ENCODE measurements at places on chromosomes 1 and 21. TPM values are rescaled to one million over a fixed set of nuclear protein-coding genes. Genes with fewer than 3 reads are reported as not detected.
A peak's percentile ranks its signal among the peaks of the same experiment; 100 is the strongest.

DNA sequence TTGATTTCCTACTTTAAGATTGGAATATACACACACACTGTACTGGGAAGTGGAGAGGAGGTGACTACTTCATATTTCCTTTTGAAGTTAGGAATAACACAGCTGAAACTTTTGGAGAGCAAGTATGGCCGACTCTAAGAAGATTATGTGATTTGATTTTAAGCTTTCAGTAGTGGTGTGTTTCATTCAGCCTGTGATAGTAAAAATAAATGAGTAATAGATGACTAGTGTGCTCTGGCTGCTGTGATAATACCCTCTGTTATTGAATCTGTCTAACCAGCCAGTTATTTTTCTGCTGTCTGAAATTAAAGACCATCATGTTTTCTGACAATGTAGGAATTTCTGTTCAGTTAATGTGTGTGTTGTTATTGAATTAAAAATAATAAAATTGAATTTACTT is 48.3 kb downstream of the CTTNBP2NL start:
- DNase-seq, result peak; percentile 56

DNA sequence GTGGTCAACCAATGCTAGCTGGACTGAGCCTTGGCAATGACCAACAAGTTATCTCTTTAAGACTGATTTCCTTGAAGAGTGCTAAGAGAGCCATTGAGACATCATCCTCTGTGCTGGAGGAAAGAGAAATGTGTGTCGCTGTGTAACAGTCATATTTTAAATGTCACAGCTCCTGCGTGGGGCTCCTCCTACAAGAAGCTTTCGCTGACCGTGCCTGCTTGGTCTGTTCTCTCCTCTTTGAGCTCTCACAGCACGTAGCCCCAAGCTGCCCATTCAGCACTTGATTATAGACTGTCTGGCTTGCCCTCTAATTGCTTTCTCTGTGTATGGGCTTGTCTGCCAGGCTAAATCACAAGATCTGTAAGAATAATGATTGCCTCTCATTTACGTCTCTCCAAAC is 221.3 kb downstream of the FOXD2 start:
- DNase-seq, result no peak

DNA sequence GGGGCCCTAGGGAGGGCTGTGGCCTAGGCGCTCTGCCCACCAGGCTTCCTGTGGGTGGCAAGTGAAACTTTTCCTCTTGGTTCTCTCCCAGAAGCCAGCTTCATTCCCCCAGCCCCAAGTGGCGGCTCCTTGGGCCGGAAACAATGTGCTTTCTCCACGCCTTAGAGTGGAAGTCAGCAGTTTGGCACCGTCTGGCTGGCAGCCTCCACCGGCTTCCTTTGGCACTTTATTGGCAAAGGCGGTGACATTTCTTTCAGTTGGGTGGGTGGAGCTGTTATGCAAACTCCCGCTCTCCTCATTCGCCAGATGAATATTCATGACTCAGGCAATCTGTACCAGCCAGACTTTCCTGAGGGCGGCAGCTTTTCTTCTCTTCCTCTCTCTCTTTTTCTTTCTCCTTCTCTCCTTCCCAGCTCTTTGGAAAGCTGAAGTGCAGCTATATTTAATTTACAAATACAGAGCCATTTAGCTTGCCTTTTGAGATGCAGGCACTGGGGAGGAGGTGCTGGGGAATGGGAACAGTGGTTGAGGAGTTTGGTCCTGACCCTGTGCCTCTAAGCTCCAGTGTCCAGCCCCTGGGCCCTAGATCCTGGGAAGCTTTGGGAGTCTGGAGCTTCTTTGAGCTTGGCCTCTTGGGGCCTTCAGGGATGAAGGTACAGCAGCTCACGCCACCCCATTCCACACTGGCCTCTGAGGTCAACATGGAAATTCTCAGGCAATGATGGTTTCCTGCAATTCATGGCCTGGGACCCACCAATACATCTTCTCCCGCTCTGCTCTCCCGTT is 67.8 kb upstream of the POU3F1 start:
- DNase-seq, result no peak

DNA sequence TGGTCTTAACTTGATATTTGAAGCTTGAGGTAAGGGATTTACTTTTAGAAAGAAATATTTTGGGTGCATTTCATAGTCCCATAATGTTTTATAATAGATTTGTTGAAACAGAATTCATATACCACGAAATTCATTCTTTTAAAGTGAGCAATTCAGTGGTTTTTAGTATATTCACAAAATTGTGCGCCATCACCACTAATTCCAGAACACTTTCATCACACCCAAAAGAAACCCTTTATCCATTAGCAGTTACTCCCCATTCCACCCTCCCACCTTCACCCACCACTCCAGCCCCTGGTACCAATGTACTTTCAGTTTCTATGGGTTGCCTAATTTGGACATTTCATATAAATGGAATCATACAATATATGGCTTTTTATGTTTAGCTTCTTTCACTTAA is 38.9 kb upstream of the DMRTB1 start:
- no peak for DNase-seq

DNA sequence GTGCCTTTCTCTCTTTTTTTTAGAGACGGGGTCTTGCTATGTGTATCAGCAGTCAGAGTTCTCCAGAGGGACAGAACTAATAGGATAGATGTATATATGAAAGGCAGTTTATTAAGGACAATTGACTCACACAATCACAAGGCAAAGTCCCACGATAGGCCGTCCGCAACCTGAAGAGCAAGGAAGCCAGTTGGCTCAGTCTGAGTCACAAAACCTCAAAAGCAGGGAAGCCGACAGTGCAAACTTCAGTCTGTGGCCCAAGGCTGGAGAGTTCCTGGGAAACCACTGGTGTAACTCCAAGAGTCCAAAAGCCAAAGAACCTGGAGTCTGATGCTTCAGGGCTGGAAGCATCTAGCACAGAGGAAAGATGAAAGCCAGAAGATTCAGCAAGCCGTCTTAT is 16.3 kb upstream of the H3-3A start:
- DNase-seq, result no peak

DNA sequence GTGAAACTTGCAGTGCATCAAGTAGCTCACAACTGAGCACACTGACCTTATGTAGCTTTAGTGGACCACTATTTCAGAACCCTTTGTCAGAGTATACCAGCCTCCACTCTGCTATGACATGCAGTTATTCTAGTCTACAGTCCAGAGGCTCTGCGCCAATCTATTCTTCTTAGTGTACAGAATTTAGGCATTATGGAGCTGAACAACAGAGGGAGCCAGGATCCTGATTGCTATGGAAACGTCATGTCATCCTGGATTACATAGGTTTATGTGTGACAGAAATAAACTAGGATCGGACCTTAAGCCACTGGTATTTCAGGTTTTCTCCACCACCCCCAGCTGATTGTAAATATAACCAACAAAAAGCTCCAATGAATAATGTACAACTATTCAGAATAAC is 48.1 kb upstream of the EEIG2 start:
- DNase-seq, result no peak

PCBP3 gene
- total RNA-seq, result not detected

PLCH2 gene
- under 0.01 TPM for total RNA-seq

All from dermis blood vessel endothelial cell (primary cell).